ENCODE measurements at places on chromosomes 3 and 15. TPM values are rescaled to one million over a fixed set of nuclear protein-coding genes. Genes with fewer than 3 reads are reported as not detected.

ZNF501 gene
- 12.1 TPM for polyA plus RNA-seq

ADIPOQ gene
- polyA plus RNA-seq, result 0.08 TPM

CDCP1 gene
- 1.6 TPM for polyA plus RNA-seq

FOXL2NB gene
- polyA plus RNA-seq, result 0.06 TPM

C2CD4A gene
- 0.29 TPM for polyA plus RNA-seq

IQCH gene
- 5.9 TPM for polyA plus RNA-seq

LRRIQ4 gene
- polyA plus RNA-seq, result 0.14 TPM

SYNPR gene
- 0.11 TPM for polyA plus RNA-seq

DNASE1L3 gene
- 9.4 TPM for polyA plus RNA-seq

MCF2L2 gene
- 1.2 TPM for polyA plus RNA-seq

CNTN3 gene
- polyA plus RNA-seq, result 6.6 TPM
